8988T (cell line): ENCODE measurements at places on chromosomes 5 and 9.

DNA sequence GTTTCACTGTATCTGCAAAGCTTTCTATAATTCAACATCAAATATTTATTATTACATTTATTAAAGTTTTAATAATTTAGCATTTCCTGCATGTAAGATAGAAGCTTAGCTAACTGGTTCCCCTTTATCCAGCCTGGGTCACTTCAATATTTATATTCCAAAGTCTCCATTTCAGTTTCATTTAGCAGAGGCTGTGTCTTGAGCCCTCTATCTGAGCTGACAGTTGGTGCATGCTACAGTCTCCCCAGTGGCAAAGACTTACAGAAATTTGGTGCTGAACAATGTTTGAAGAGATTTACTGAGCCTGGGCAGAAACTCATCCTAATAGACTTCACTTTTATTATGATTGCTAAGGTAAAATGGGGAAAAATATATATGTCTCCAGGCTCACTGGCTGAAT, 279.1 kb downstream of the TRIM32 start:
- no peak for DNase-seq

DNA sequence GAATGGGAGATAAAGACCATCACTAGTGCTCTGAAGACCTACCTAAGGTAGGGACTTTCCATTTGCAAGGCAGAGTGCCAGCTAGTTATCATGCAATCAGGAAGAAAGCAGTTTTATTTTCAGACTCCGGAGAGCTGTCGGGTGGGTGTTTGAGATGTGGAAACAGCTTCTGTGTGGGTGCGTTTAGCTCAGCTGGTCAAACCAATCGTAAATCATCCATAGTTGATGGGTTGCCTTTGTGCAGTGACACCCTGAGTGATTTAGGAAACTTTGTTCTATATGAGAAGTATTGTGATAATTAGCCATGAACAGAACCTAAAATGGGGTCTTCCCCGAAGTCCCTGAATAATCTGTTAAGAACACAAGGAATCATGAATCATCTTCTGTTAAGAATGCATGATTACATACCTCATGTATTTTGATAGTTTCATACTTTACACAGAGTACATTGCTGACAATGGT, 284.3 kb downstream of the ARHGAP26 start:
- no peak for DNase-seq

- DNase-seq, result no peak
These were observed 8.7 kb downstream of the STKLD1 start for GRCh38 chr9:133384736-133385321.

DNA sequence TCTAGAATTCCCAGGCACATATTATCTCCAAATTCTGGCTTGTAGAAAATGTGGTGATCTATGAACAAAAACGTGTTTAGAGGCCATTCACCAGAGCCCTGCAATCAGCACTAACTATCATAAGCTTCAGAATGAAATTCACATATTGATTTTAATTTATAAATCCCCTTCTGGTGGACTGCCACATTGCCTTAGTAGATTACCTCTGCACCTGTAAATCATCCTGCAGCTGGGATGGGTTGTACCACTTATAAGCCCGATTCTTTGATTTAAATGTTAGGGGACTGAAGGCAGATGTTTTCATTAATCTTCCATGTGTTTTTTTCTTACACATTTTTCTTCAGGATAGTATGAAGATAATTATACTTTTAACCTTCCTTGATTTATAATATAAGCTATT, 140.7 kb upstream of the PTPRD start:
- DNase-seq, result no peak

GRCh38 chr5:55594671-55595070, 59.9 kb upstream of the PLPP1 start:
- DNase-seq, result no peak

DNA sequence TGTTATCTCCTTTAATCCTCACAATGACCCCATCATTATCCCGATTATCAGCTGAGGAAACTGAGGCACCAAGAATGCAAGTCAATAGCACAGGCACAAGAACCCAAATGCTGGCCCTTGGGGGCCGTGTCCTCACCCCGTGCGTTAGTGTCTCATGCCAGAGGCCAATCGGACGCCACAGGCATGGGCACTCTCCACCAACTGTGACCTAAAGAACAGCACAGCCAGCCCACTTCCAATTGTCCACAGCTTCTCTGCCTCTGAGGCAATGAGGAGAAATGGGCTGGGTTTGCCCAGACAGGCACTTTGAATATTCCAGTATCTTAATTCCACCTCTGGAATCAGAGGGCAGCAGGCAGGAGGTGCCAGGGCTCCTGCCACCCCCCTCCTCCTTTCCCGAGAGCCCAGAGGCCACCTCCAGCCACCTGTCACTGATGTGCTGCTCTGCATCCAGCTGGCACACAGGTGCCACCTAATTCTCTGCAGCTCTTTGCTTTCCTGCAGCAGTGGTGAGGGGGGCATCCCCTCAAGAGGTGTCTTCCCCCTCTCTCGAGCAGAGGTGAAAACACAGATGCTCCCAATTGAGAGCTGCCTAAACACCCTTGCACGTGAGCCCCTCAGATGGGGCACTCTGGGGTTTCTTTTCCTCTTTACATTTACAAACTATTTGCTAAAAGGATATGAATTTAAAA, 107.5 kb downstream of the ROR2 start:
- no peak for DNase-seq

DNA sequence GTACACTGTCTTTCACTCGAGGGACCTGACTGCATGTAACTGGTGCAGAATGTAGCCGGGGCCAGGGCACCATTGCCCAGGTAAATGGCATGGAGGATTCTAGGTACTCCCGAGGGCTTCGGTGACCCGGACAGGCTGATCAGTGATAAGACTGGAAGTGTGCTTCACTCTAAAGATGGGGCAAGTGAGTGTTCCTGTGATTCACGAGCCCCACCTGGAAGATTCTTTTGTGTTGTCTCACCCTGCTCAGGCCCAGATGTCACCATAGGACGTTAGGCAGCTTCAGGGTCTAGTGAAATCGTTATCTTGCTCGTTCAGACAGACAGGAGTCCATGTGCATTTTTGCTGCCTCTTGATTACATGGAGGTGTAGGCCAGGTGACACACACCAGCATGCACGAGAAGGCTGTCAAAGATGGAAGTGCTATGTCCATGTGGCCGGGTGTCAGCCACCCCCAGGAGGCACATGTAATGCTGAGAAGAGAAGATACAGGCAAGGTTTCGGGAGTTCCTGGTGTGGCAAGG, 73.9 kb downstream of the WNK2 start:
- DNase-seq, result peak; percentile 46
